Activated T-cell treated with anti-CD3 and anti-CD28 coated beads for 24 hours (primary cell): ENCODE measurements at places on chromosomes 7 and 10.

DNA sequence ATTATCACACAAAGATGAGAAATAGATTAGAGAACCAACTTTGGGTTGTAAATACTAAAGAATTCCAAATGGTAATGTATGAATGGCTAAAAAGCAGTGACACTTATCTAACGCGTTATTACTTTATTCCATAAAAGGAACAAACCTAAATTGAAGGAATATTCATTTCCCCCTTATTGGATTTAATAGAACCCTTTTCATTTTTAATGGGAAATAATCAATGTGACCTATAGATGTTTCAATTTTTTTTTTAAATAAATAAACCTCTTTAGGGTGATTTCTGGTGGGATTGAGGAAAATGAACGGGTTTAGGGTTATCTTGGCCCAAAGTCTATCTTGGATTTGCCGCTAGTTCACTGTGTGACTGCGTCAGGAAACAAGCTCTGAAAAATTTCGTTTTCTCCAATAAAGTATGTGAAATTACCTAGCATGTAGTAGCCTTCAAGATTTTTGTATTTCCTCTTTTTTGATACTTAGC, 1.9 kb upstream of the ACBD5 start:
- DNase-seq, result no peak

DNA sequence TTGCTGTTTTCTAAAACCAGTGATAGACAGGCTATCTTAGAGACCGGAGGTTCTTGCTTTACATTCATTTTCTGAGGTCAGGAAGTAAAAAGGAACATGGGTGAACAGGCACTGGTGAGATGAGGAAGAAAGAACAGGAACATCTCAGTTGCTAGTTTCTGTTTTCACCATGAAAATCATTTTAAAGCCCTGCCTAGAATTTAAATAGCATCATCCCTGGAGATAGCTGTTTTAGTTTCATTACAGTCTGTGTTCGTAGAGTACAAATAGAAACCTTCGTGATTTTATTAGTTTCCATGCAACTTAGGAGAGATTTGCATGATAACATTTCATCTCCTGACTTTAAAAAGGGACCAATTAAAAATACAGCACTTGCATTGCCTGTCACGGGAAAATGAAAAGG, 14.7 kb downstream of the KCNMA1 start:
- DNase-seq, result no peak

DNA sequence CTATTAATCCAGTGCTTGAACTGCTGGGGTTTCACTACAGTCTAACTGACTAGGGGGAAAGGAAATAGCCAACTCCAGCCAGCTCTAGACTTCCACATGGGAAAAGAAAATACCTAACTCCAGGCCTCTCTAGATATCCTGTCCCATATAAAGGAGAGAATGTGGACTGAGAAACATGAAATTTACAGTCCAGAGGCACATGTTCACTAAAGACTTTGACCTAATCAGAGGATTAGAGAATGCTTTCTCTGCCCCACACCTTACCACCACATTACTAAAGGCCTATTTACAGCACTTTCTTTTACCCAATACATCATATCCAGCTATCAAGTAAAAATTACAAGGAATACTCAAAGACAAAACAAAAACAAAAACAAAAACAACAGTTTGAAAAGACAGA, 164.2 kb downstream of the PCLO start:
- no peak for DNase-seq

DNA sequence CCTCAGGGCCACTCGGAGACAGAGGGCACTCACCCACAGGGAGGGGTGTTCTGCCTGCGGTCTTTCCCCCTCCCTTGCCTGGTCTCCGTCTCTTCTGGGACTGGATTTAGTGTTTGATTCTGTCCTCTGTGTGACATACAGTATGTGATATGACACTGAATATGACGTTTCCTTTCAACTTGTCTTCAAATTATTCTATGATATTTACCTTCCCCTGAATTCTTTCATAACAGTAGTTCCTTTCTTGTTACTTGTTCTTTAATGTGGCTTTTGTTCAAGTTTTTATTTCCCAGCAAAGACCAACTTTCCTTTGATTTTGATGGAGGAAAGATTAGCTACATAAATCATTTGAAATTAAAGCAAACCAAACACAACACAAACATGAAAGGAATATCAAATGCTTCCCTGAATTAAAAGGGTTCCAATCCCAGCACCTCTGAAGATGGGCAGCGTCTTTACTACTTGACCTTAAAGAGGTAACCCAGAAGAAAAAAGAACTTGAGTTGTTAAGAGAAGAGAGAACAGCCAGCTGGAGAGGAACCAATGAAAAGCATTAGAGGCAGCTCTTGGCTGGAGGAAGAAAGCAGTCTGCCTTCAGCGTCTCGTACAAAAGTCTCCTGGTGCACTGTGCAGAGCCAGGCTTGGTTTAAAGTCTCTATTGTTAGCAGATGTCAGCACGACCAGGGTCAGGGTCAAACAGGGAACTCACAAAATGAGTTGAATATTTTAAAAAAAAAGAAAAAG, 18.3 kb upstream of the RHEB start:
- DNase-seq, result no peak

- no peak for DNase-seq
Measured at GRCh38 chr10:73136627-73137026, 26.4 kb downstream of the NUDT13 start.

GRCh38 chr7:70539205-70539604, 592.7 kb upstream of the GALNT17 start:
- DNase-seq, result no peak

- DNase-seq, result no peak
Measured at GRCh38 chr10:106083572-106083971, 1080.9 kb downstream of the SORCS1 start.

DNA sequence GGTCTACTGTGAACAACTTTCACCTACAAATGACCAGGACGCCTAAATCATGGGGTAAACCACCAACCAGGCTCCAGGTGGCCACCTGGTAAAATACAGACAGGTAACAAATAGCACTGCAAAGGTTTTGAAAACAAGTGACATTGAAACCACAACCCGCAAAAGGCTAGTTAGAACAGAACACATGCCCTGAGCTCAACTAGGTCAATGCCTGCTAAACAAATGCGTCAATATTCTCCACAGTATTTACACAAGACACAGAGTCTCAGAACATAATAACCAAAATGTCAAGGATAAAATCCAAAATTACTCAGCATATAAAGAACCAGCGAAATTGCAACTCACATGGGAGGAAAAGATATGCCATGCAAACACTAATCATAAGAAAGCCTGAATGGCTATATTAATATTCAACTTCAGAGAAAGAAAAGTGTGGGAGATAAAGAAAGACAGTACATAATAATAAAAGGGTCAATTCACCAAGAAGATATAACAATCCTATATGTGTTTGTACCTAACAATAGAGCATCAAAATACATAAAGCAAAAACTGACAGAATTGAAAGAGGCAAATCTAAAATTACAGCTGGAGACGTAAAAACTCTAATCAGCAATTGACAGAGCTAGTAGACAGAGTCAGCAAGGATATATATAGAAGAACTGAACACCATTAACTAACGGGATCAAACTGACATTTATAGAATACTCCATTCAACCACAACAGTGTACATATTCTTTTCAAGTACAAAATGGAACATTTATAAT, 47.6 kb downstream of the SMURF1 start:
- no peak for DNase-seq

DNA sequence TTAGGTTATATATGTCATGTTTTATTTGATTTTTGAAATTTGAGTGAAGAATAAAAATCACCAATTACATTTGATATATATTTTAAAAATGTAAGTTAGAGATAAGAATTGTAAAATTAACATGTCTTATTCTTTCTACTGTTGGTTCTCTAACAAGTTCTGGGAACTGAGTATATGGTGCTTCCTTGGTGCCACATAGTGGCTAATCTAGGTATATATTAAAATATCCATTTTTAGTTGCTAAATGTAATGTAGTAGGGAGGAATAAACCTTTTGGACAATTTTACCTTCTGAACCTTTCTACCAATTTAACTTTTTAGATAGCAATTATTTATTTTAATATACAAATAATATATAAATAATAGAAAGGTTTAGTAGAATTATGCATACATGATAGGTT, 17.5 kb downstream of the CFAP69 start:
- no peak for DNase-seq

- DNase-seq, result no peak
Measured at GRCh38 chr7:138891446-138891810, 89.8 kb downstream of the KIAA1549 start.

DNA sequence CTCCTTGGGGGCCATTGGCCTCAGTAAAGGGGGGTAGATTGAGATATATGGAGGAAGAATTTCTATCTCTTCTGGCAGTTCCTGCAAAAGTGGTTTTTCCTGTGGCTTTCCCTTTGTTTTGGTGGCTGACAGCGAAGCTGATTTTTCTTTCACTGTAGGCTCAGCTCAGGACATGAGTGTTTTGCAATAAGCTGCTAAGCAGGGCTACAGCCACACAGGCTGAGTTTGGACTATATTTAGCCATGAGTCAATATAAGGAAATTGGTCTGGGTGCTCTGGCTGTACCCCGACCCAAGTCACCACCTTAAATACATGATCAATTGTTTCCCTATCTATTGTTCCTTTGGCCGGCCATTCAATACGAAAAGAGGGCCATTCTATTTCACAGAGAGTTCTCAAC, 212.7 kb upstream of the KCND2 start:
- DNase-seq, result no peak

GRCh38 chr7:93179173-93179572, 31.0 kb upstream of the SAMD9L start:
- no peak for DNase-seq
